ENCODE measurements at places on chromosomes 7 and 10. TPM values are rescaled to one million over a fixed set of nuclear protein-coding genes. Genes with fewer than 3 reads are reported as not detected.

The PRDX3 gene
- polyA plus RNA-seq = 200 TPM

The NXPH1 gene
- polyA plus RNA-seq = 18.4 TPM

The XRCC2 gene
- polyA plus RNA-seq = 0.62 TPM

The FOXP2 gene
- polyA plus RNA-seq = 1.4 TPM

The AQP1 gene
- 17.6 TPM for polyA plus RNA-seq

The SPDYE2 gene
- 0.17 TPM for polyA plus RNA-seq

The FAM53B gene
- polyA plus RNA-seq = 56.7 TPM

The MMRN2 gene
- polyA plus RNA-seq = 13.4 TPM

The MYPN gene
- polyA plus RNA-seq = 0.24 TPM

The TMEM236 gene
- 0.24 TPM for polyA plus RNA-seq

Measured in adrenal gland (tissue), 19 donors.